ENCODE measurements at places on chromosomes 13 and 19. TPM values are rescaled to one million over a fixed set of nuclear protein-coding genes. Genes with fewer than 3 reads are reported as not detected.

CSNK1A1L gene
- not detected for total RNA-seq

ZNF549 gene
- total RNA-seq: 5.1 TPM

STK11 gene
- total RNA-seq: 62.7 TPM

ZNF225 gene
- total RNA-seq: 2.6 TPM

FLT1 gene
- total RNA-seq: 42.5 TPM

Data from heart right ventricle (tissue), 16 donors.